ENCODE measurements at places on chromosomes 1 and 21. TPM values are rescaled to one million over a fixed set of nuclear protein-coding genes. Genes with fewer than 3 reads are reported as not detected.

Gene ZNF683
- total RNA-seq: not detected

DNA sequence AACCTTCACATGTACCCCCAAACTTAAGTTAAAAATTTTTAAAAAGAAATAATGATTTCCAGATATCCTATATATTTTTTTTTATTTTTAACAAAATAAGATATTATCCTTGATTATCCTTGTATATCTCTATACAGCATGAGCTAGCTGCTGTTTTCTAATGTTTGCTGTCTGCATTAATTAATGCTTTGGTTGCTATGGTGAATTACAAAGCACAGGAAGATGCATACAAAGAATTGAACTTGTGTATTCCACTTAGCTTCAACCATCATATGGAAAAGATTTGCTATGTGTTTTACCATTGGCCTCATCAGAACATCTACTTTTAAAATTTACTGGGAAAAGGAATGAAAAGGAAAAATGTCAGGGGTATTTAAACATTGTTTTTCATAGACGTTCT, 35.4 kb downstream of the VPS45 start:
- no peak for DNase-seq
- no peaks in the 10 kb centered on the region for H3K27me3 ChIP-seq
- H3K27ac ChIP-seq: no peak overlapping the region
- no peaks in the 10 kb centered on the region for H3K4me1 ChIP-seq
- H3K36me3 ChIP-seq: peaks cover 21% of the 10 kb centered on the region

DNA sequence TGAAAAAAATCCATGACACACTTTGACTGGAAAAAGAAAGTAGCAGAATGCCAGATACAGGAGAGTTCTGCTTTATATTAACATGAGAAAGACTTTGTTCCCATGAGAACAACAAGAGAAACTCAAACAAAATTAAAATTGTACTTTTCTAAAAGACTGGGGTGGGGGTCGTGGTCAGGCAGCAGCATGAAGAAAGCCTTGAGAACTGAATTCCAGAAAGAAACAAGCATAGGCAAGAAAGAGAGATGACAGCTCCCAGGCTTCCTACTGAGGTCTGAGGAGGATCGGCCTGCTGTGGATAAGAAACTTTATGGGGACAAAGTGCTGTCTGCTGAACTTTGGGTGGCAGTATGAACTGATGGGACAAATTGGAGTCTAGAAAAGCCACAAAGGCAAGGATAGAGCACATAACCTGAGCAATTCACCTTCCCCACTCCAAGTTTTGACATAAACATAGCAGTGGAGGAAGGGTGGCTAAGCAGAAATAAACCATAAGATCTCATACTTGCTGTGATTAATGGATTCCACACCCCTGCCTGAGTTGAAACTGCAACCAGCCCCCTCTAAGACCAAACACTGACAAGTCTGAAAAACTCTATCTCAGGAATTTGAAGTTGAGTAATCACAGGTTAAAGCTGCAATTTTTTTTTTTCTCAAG, 43.7 kb downstream of the COL6A1 start:
- no peaks in the 10 kb centered on the region for H3K4me1 ChIP-seq
- no peak overlapping the region for H3K4me3 ChIP-seq
- no peak for DNase-seq
- no peaks in the 10 kb centered on the region for H3K36me3 ChIP-seq
- H3K27ac ChIP-seq: peak overlapping the region; percentile 39
- no peaks in the 10 kb centered on the region for H3K27me3 ChIP-seq

DNA sequence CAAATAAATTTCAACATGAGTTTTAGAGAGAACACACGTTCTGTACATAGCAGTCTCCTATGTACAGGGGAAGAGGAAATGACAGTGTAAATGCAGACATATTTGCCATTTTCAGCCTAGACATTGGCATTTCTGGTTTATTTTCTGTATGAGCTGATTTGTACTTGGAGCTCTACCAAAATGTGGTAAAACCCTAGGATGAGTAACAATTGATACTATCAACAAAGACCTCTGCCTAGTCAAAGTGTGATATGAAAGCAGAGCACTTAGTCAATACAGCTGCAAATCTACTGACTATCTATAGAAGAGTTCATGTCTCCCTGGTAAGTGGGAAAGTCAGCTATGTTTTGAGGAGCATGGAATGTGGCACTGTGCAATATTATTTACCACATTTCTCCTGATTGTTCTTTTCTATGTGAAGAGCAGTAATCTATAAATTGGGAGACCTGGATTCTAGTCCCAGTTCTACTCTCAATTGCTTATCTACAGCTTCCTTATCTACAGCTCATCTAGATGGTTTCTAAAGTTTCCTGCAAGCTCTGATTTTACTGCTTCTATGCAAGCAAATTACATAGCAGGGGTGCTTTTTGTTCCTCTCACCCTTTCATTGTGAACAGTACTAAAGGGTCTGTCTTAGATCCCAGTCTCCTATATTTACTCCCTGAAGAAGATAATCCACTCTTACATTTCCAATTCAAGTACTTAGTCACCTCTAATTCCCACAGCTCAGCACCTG, 334.2 kb downstream of the NTNG1 start:
- no peak overlapping the region for H3K27ac ChIP-seq
- DNase-seq: no peak
- no peaks in the 10 kb centered on the region for H3K4me1 ChIP-seq
- H3K4me3 ChIP-seq: no peak overlapping the region

- no peaks in the 10 kb centered on the region for H3K36me3 ChIP-seq
- DNase-seq: no peak
- no peak overlapping the region for H3K4me3 ChIP-seq
- peaks cover 3% of the 10 kb centered on the region for H3K4me1 ChIP-seq
- no peak overlapping the region for H3K27ac ChIP-seq
Observed at GRCh38 chr1:67401443-67401842, 28.8 kb downstream of the SERBP1 start.

- no peak for DNase-seq
- H3K4me3 ChIP-seq: no peak overlapping the region
- H3K4me1 ChIP-seq: no peaks in the 10 kb centered on the region
Observed at GRCh38 chr1:234720709-234721441, 110.9 kb upstream of the IRF2BP2 start.

DNA sequence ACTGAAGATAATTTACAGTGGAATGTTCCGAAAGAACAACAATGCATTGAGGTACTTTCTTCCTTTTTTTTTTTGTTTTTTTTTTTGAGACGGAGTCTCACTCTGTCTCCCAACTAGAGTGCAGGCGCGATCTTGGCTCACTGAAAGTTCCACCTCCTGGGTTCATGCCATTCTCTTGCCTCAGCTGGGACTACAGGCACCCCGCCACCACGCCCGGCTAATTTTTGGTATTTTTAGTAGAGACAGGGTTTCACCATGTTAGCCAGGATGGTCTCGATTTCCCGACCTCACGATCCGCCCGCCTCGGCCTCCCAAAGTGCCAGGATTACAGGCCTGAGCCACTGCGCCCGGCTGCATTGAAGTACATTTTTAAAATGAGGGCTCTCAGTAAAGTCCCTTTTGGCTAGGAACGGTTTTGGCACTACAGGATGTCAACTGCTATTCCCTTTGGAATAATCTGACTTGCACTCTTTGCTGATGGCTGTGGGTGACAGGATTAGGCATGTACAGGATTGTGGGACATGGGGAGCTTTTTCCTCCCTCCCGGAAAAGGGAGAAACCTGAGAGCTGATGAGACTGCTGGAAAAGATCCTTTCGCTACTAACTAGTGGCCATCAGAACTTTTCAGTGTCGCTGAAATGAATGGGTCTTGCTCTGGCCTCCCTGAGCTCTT, 56.9 kb upstream of the EDEM3 start:
- H3K27ac ChIP-seq: peak overlapping the region; percentile 62
- no peaks in the 10 kb centered on the region for H3K4me1 ChIP-seq
- no peak for DNase-seq

DNA sequence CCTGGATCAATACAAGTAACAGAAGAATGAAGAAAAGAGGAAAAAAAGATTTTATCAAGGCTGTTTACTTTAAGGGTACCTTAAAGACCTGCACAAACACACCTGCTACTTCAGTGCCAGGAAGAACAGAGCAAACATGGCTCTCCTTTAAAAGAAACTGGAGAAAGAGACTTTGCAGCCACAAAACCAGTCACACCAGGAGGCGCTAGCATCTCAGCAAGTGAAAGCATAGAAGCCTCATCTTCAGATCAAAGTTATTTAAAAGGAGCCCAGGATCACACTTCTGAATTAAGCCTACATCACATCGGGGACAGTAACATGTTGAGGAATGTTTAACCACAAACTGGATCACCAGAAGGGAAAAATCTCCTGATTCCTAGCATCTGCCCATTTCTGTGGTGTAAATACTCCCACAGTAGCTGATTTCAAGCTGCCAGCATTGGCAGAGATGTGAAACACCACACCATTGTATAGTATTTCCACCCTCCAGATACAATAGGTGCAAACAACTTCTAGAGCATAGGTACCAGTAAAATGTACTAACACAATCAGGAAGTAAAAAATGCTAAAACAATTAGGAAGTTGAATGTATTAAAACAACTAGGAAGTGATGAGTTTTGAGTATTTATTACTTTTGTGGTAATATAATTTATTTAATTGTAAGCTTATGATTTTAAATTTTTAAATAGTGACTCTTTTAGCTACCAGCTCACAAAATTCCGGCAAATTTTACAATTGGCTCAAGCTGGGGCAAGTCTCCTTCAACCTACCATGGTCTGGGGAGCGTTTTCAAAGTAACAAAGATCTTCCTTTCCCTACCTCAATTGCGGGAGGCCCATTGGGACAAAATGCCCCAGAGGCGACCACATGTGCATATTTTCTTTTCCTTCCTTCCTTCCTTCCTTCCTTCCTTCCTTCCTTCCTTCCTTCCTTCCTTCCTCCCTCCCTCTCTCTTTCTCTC, 105.3 kb upstream of the CLDN14 start:
- DNase-seq: no peak
- H3K27ac ChIP-seq: no peak overlapping the region
- H3K4me1 ChIP-seq: no peaks in the 10 kb centered on the region
- no peaks in the 10 kb centered on the region for H3K36me3 ChIP-seq
- no peak overlapping the region for H3K4me3 ChIP-seq
- no peaks in the 10 kb centered on the region for H3K27me3 ChIP-seq

- no peaks in the 10 kb centered on the region for H3K27me3 ChIP-seq
- peak overlapping the region; percentile 96 for H3K4me3 ChIP-seq
- no peak for DNase-seq
- peak overlapping the region; percentile 95 for H3K27ac ChIP-seq
Observed at GRCh38 chr1:34984435-34984792, 733 bp downstream of the TMEM35B start.

GRCh38 chr21:45496968-45497845, 45.0 kb downstream of the SLC19A1 start:
- H3K4me1 ChIP-seq: no peaks in the 10 kb centered on the region
- H3K4me3 ChIP-seq: no peak overlapping the region
- no peaks in the 10 kb centered on the region for H3K27me3 ChIP-seq
- H3K27ac ChIP-seq: no peak overlapping the region

- DNase-seq: no peak
- H3K27ac ChIP-seq: no peak overlapping the region
- H3K36me3 ChIP-seq: no peaks in the 10 kb centered on the region
- no peak overlapping the region for H3K4me3 ChIP-seq
Observed at GRCh38 chr1:23290836-23291565, 53.1 kb downstream of the HNRNPR start.
